ENCODE measurements at places on chromosomes 12 and 14.
A peak's percentile ranks its signal among the peaks of the same experiment; 100 is the strongest.

GRCh38 chr12:95298916-95299315 lies 81.3 kb downstream of the VEZT start:
- DNase-seq = no peak

GRCh38 chr12:29783773-29784666 lies at the start of gene TMTC1:
Gene TMTC1, minus strand, starts transcription at chr12:29783942. Its CDS starts 191 bp downstream, at chr12:29783751.
- DNase-seq = peak; percentile 31

DNA sequence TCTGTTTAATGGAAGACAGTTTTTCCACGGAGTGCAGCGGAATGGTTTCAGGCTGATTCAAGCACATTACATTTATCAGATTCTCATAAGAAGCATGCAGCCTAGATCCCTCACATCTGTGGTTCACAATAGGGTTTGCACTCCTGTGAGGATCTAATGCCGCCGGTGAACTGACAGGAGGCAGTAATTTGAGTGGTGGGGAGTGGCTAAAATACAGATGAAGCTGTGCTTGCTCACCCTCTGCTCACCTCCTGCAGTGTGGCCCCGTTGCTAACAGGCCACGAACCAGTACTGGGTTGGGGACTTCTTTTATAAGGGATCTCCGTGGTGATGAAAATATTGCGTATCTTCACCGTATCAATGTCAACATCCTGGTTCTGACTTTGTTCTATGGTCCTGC lies 107.8 kb downstream of the OTX2 start:
- no peak for DNase-seq

- DNase-seq = no peak
Measured at GRCh38 chr12:100955139-100955538, 160.6 kb downstream of the ANO4 start.

GRCh38 chr12:76927170-76927784 lies 48.5 kb upstream of the CSRP2 start:
- DNase-seq = peak; percentile 24

DNA sequence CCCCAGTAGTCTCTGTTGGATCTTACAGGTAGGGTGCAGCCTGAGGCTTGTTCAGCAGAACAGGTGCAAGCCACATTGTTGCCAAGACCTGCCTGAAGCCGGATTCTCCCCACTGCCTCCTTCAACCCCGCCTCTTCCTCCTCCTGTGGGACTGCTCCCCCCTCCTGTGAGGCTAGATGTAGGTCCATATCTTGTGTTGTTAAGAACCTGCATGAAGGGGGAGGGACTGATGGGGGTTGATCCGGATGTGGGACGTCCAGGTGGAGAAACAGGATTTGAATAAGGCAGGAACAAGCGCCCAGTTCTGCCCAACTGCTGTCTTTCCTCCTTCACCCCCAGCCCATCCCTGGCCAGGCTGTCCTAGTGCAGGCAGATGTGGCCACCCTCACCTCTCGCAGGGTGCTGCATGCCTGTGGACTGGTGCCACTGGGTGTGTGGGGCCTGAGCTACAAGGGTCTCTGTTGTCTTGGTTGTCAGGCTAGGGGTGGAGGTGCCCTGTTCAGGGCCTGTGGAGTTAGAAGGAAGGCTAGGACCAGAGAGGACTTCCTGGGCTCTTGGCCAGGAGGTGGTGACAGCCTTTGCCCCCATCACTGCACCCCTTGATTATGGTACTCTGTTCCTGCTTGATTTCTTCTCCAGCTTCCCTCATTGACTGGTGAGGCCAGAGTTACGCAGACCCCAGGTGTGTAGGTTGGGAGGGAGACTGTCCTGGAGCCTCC lies 1.4 kb downstream of the NR4A1 start:
- DNase-seq = no peak

DNA sequence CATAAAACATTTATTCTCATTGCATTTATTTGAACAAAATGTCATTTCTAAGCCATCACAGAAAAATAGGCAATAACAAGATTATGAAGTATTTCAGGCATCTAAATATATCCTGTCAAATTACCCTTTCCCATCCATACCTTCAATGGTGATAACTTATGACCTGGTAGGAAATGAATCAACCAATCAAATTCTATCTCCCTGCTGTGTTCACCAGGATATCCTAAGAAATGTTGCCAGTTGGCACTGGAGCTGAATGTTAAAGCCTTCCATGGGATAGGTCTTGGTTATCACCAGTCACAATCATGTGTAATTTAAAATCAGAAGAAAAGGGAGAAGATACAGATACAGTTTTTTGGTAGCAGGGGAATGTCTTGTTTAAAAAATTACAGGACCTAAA lies 23.7 kb downstream of the BMP4 start:
- DNase-seq = no peak

GRCh38 chr12:43288671-43289425 lies 263.2 kb downstream of the ADAMTS20 start:
- DNase-seq = no peak

DNA sequence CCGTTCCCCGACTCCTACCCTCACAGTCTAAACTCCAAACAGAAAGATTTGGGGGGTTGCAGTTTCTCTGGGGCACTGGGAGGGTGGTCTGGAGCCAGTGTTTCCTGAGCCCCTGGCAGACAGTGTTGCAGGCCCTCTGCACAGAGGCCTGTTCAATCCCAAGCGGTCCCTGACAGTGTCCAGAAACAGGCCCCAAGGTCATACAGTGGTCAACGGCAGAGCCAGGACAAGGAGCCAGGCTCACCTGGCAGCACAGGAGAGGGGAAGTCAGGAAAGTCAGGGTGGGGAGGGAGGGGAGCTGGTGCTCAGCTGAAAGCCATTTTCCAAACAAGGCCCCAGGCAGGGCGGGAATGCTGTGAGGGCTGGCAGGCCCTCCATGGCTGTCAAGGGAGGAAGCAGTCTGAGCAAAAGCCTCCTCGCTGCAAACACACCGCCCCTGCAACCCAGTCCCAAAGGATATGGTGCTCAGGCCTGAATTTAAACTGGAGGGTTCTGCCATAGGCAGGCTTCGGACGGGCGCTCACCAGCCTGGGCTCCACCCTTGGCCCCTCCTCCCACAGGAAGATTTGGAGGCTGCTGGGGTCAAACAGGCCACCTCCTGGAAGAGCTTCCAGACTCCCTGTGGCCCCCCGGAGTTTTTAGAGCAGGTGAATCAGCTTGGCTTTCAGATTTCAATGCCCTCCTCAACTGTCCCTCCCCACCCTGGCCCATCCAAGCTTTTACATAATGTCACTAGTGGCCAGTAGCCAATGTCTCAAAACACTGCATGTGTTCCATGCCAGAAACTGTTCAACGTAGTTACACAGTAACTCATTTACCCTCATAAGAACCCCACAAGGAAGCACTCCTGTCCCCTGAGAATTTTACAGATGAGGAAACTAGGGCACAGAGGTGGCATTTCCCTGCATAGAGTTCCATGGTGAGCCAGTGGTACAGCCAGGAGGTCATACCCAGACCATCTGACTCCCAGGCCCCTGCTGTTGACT lies 41.5 kb downstream of the CHGA start:
- no peak for DNase-seq

GRCh38 chr12:92221656-92222315 lies 76.1 kb upstream of the BTG1 start:
- no peak for DNase-seq

GRCh38 chr14:23365732-23366425 lies 907 bp upstream of the EFS start:
- no peak for DNase-seq

- DNase-seq = no peak
Measured at GRCh38 chr12:122021193-122021821, 377 bp upstream of the BCL7A start.

DNA sequence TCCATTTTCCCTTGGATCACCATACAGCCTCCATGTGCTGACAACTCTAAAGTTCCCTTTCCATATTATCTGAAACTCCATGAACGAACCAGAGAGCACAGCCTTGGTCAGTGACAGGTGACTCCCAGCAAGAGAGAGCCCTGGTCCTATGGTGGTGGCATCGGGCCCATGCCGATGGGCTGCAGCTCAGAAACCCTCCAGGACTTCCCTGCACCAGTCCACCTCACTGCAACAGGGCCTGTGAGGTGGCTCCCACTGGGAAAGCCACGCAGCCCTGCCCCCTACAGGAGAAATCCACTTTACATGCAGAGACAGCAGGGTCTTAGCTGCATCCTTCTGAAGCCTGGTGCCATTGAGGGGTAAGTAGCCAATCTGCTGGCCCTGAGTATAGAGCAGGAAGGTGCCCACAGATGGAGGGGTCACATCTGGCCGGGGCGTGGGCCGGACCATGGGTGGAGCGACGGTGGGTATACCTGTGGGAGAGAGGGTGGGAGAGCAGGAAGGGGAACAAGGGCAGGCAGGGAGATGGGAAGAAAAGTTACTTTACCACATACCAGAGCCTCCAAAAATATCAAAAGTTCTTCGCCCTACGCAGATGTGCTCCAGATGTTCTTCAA lies 24.7 kb downstream of the RTRAF start:
- no peak for DNase-seq

- DNase-seq = no peak
Measured at GRCh38 chr14:57982804-57983634, 117.1 kb upstream of the SLC35F4 start.

DNA sequence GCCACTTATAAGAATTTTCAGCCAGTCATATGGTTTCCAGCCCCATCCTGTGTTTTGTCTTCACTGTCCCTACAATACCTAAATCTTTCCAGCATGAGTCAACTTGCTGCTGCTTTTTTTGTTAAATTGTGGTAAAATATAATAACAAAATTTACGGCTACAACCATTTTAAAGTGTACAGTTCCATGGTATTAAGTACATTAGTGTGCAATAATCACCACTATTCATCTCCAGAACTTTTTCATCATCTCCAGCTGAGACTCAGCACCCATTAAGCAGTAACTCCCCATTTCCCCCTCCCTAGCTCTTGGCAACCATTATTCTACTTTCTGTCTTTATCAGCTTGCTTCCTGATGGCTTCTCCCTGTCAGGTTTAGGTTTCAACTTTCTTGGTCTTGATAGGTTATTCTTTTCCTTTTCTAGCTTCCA lies 39.1 kb downstream of the FRS2 start:
- no peak for DNase-seq

DNA sequence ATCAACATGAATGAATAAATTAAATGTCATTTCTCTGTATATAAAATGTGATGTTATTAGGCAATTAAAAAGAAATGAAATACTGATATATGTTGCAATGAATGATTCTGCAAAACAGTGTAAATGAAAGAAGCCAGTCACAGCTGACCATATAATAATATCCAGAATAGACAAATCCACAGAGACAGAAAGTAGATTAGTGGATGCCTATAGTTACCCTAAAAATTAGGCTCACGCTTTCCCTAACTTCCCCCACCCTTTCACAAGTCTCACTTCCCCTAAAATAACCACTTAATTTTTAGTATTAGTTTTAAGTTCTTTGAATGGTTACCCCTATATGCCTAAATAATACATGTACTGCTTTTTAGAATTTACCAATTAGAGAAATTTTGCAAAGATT lies 348.9 kb upstream of the FAR2 start:
- DNase-seq = no peak

GRCh38 chr12:3835914-3836313 lies 37.3 kb downstream of the PARP11 start:
- DNase-seq = no peak

GRCh38 chr12:75446857-75447256 lies 33.7 kb upstream of the GLIPR1 start:
- DNase-seq = peak; percentile 48

DNA sequence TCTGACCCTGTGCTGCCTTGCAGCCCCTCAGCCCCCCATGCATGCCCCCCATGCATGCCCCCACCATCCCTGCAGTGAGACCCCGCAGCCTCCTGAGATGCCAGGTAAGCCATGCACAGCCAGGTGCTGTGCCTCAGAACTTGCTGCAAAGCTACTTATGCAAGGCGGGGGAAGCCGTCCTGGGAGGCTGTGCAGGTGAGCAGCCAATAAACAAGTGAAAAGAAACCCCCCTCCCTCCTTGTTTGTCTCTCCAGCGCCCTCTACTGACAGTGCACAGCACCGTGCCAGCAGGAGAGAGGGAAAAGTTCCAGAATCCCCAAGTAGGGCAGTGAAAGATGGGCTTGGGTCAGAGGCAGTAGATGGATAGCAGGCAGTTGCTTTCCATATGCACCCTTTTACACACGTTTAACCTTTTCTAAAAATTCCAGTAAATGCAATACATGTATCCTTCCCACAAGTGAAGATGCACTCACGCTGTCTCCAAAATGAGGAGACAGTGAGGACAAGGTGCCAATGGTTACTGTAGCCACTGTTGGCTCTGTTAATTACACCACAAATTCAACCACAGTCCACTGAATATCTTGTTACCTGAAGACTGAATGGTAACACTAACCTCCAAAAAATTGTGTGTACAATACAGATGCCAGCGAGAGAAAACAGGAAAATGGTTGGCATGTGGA lies 18.0 kb downstream of the TNFAIP2 start:
- DNase-seq = no peak

GRCh38 chr12:2239381-2239871 lies 186.6 kb downstream of the CACNA1C start:
- no peak for DNase-seq

DNA sequence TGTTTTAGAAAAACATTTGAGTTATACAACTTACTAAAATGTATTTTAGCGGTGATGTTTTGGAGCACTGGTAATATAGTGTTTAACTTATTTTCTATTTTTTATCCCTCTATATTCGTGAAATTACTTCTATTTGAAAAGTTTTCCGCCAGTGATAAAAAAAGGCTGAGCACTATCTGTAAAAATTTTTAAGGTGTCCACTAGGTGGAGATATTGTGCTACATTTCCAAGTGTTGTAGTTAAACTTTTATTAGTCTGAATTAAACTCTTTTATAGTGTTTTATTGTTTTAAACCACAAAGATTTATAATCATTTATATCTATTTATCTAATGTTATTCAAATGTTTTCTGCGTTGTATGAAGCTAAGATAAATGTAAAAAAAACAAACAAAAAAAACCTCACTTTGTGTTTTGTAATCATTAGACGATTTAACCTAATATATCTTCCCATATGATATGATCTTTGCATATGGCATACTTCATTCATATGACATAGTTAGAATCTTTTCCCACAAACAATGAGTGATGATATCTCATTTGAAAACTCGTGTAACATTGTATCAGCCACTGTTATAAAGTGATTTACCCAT lies 11.8 kb downstream of the ALG10B start:
- peak; percentile 19 for DNase-seq

GRCh38 chr12:130849561-130850417 lies 10.7 kb upstream of the STX2 start:
- DNase-seq = no peak

GRCh38 chr14:92105893-92106142 lies 564 bp downstream of the ATXN3 start:
- DNase-seq = no peak

- no peak for DNase-seq
Measured at GRCh38 chr12:127149226-127149964, 1117.6 kb upstream of the TMEM132C start.

DNA sequence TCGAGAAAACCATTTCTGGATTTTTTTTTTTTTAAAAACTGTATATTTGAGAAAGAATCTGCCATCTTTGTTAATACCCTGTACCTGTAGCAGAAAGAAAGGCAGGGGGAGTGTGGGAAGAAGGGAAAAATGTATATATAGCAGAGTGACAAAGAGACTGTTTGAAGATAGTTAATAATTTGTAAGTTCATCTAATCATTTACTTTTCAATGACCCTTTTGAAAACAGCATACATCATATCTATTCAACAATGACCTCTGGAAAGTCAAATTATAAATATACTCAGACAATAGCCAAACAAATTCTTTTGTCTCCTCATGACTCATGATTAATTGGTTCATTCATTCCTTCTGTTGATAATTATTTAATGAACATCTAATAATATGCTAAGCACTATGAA lies 10.9 kb upstream of the CPM start:
- DNase-seq = no peak

- no peak for DNase-seq
Measured at GRCh38 chr14:89041257-89041582, 216.8 kb downstream of the TTC8 start.

Data from stromal cell of bone marrow (primary cell).